AG08396 (cell line): ENCODE measurements at places on chromosomes 7 and 10.

- no peak for DNase-seq
These were observed 224.9 kb downstream of the EXOC4 start for GRCh38 chr7:133477791-133478190.

GRCh38 chr7:94333810-94334209 is 60.9 kb upstream of the COL1A2 start:
- DNase-seq, result no peak

- DNase-seq, result no peak
These were observed 9.4 kb downstream of the NOC3L start for GRCh38 chr10:94353336-94353735.

DNA sequence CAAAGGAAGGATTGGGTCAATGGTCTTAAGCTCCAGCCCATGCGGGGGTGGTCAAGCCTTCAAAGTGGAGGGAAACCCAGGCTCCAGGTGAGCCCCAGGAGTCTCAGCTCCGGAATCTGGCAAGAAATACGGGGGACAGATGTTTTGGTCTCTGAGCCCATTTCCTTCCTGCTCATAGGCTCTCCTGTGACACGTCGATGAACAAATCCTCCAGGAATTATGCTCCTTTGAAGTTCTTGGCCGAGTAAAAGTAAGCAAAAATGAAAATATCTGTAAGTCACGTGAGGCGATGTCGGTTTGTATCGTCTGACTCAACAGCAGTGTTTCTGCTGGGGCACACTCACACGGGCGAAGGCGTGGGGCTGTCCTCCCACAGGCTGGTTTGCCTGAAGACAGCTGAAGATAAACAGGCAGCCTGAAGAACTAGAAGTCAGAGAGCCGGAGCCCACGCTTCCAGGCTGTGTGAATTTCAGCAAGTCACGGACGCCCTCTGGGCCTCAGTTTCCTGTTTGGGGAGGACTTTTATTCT is 52.6 kb upstream of the SMNDC1 start:
- DNase-seq, result peak; percentile 85

DNA sequence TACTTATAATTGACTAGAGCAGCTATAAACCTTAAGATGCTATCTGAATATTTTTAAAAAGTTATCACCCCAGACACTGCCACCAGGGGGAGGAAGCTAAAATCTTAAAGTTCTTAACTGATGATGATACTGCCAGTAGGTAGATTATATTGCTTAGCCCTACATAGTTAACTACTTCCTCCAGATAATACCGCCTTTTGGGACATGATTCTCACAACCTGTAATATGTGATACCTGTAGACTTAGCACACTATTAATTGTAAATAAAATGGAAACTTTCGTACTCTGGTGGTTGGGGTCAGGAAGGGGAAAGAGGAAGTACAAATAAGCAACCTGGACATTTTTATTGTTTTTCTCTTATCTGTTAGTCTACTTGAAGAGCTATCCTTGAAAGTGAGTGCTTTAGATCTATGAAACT is 268.9 kb downstream of the ADK start:
- no peak for DNase-seq

DNA sequence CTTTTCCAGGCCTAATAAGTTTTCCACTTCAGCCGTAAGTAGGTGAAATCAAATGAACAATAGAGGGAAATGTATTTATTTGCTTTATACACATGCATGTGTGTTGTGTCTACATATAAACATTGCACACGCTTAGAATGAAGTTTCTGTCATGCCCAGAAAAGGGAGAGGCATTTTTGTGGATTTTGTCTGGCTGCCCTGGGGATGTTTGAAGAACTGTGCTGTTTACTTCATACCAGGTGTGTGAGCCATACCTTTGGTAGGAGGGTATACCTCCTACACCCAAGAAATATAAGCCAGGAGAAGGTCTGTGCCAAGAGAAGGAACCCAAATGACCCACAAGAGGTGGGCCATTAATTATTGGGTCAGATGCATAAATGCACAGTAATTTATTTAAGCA is 12.8 kb downstream of the GATAD1 start:
- DNase-seq, result no peak

- no peak for DNase-seq
These were observed 129.4 kb downstream of the WDR11 start for GRCh38 chr10:120980279-120981255.

DNA sequence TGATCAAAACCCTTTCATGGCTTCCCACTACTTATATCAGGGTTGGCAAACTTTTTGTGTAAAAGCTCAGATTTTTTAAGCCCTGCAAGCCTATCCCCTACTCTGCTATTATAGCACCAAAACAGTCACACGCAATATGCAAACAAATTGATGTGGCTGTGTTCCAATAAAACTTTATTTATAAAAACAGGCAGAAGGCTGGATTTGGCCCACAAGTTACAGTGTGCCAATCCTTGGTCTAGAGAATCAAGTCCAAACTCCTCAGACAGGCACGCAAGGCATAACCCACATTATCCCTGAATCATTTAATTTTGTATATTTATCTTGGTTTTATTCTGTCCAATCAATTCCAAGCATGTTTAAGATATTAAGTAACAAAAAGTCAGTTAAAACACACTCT is 71.9 kb downstream of the SGMS1 start:
- peak; percentile 47 for DNase-seq

- peak; percentile 15 for DNase-seq
These were observed 1.9 kb downstream of the BUB3 start for GRCh38 chr10:123156078-123156477.

- no peak for DNase-seq
These were observed 626.2 kb downstream of the SUGCT start for GRCh38 chr7:40760987-40761386.

GRCh38 chr7:133859231-133859630 is 267.9 kb upstream of the LRGUK start:
- DNase-seq, result no peak

DNA sequence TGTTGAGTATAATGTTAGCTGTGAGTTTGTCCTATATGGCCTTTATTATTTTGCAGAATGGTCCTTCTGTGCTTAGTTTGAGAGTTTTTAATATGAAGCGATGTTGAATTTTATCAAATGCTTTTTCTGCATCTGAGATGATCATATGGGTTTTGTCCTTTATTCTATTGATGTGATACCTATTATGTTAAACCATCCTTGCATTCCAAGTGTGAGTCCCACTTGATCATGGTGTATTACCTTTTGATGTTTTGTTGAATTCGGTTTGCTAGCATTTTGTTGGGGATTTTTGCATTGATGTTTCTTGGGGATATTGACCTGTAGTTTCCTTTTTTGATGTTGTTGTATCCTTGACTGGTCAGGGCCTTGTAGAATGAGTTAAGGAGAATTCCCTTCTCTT is 166.4 kb downstream of the MLLT10 start:
- no peak for DNase-seq

DNA sequence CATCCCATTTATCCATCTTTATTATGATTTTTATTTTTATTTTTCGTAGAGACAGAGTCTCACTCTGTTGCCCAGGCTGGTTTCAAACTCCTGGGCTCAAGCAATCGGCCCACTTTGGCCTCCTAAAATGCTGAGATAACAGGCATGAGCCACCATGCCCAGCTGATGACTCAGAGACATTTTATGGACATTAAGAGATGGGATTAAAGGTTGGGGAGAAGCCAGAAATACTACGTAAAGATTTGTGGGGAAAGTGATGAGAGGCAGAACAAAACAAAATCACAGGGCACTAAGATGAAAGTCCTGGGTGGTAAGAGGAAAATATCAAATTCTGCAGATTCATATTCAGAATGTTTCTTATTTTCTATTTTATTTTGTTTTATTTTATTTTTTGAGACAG is 7.6 kb downstream of the WNT8B start:
- DNase-seq, result no peak

DNA sequence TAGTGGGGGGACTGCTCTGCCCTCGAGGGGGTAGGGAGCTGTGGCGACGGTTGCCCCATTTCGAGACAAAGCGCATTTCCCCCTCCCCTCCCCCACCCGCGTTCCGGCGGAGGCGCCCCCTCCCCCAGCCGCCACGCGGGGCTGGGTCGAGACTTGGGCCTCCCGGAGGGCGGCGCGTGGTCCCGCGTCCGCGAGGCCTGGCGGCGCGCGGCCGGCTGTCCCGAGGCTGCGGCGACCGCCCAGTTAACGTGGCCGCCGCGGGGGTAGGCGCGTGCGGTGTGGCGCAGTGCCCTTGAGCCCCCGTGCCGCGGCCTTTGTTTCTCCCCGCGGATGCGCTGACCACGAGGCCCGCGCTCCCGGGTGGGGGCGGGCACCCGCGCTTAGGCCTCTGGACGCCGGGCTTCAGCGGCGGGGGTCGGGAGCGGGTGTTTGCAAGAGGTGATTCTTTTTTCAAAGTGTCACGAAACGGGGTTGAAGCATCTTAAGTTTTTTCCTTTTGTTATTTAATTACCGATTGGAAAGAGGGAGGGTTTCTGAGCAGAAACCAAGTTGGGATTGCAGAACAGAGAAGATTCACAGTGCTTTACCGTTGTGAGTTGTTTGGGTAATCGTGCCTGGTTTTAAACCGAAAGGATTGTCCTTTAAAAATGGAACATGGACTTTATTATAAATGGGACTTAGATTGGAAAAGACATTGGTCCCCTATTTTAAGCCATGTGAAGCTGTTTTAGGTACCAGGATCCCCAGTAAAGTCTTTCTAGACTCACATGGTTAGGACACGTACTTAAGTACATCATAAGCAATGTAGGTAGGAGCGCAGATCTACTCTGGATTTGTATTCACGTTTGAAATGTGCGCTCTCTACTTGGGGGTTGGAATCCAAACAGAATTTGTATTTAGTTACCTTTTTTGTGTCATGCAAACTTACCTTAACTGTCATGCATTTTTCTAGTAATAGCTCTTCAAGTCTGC is 760 bp downstream of the CBX3 start:
- peak; percentile 66 for DNase-seq

DNA sequence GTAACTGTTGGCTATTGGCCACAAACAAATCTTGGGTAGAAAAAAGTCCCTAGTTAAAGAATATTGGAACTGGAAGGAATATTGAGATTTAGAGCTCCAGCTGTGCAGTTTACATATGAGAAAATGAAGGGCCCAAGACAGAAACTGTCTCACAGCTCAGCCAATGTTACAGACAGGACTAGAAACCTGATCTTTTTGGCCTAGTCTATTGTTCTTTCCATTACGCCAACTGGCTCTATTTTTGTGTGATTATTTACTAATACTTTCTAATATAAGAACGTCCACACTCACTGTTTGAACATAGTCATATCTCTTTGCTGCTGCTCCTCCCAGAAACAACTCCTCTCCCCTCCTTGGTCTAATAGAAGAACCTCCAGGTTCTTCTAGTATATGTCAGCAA is 1.2 kb downstream of the WEE2 start:
- no peak for DNase-seq

GRCh38 chr10:112307358-112308124 is 24.3 kb downstream of the TECTB start:
- peak; percentile 67 for DNase-seq

- no peak for DNase-seq
These were observed 80.8 kb upstream of the PRSS1 start for GRCh38 chr7:142668495-142668894.
